ENCODE measurements at places on chromosomes 3 and 15.

DNA sequence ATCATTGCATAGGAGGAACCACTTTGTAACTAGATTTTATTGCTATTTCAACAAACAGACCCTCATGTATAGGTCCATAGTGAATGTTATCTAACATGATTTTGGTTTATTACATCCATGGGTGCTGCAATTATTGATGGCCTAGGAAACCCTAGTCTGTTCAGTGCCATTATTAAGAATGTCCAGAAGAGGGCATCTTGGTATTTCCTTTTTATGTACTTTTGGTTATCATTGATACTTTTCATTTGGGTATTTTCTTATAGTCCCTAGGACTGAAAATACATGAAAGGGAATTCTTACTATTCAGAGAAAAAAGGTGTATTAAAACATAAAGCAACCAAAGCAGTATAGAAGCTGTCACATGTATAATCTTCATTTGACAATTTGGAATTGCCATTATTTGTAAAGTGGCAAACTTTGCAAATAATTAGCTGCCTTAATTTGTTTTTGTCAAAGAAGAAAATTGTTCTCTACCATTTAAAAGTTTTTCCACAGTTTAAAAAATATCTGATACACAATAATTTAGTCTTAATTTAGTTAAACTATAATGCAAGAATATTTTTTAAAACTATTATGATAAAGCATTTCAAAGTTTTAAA lies 48.7 kb downstream of the CNOT10 start:
- peak; percentile 5 for DNase-seq

DNA sequence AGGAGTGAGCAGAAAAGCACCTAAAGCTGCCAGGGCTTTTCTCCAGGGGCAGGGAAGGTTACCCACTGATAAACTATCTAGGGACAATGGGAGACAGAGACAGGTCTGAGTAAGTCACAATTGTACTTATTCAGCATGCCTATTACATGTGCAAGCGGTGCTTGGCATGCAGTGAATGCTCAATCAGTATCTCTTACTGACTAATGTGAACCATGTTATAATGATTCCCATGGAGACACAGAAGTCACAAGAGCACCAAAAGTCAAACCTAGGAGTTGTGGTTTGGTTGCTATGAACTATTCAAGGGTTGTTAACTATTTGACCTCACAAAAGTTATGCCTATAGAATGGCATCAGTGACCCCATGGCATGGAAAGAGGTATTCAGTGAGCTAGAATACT lies 50.0 kb upstream of the RASGRP1 start:
- no peak for DNase-seq

DNA sequence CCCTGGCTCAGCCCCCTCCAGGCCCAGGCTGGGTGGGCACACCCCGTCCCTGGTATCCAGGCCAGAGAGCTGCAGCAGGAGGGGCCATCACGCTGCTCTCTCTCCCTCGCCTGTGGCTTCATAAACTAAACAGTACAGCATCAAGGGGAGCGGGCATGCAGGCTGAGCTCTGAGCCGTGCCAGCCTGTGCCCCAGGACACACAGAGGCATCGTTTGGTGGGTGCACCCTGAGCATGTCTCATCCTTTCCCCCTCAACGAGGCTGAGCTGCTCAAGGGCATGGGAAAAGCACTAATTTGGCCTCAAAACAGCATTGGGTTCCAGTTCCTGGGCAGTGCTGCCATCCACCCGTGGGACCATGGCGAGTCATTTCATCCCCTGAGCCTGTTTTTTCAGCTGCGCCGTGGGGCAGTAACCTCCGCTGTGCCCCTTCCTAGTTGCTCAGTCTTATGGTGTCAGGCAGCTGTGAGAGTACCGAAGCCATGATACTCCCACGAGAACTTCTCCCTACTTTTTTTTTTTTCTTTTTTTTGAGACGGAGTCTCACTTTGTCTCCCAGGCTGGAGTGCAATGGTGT lies 79.6 kb downstream of the CPN2 start:
- no peak for DNase-seq

- DNase-seq = no peak
Observed at GRCh38 chr3:128382221-128382807, 84.4 kb downstream of the DNAJB8 start.

DNA sequence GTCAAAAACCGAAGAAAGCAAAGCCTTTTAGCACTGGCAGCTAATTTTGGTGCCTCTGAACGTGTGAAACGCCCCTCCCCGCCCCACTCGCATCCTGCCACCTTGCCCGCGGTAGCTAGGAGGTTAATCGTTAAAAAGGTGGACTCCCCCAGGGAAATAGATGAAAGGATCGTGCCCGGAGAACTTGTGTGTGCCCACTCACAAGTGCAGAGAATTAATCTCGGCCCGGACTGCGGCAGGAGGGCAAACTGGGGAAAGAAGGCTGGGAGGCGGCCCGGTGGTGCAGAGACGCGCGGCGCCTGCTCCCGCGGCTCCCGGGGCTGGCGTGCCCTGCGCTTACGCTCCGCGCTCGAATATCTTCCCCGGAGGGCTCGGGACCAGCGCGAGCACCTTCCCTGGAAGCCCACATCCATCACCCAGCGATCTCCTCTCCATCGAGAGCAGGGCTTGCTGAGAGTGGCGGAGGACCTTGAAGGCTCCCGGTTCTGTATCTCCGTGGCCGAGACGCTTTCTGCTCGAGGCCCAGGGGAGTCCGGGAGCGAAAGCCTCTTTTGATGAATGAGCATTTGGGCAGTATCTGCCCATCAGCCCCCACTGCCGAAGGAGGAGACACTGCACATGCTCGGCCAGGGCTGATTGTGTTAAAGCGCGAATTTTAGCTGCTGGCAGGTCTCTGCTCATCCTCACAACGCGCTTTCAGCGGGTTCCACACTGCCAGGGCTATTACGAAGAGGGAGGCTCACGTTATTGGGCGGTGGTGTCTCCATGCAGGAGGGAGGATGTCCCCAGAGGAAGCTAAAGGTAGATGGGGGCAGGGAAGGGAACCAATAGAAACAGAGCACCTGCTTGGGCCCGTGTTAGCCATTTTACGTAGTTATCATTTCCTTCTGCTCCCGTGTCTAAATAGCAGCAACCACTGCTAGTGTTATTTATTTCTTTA lies 1.3 kb upstream of the SPTSSB start:
- DNase-seq = peak; percentile 23

DNA sequence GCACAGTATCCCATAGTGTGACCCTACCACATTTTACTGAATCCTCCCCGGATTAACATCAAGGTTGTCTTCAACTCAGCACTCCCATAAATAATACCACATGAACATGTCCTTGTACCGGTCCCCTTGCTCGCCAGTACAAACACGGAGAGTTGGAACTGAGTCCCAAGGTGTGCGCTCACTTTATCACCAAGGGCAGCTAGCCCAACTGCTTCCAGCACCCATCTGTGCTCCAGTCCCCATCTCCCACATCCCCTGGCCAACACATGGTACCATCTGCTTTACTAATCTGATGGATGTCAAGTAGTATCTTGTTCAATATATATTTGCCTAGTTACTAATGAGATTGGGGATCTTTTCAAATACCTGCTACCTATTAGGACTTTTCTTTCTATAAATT lies 64.7 kb downstream of the ISG20 start:
- no peak for DNase-seq

GRCh38 chr3:64028754-64029153 lies 5.5 kb upstream of the PSMD6 start:
- DNase-seq = no peak

DNA sequence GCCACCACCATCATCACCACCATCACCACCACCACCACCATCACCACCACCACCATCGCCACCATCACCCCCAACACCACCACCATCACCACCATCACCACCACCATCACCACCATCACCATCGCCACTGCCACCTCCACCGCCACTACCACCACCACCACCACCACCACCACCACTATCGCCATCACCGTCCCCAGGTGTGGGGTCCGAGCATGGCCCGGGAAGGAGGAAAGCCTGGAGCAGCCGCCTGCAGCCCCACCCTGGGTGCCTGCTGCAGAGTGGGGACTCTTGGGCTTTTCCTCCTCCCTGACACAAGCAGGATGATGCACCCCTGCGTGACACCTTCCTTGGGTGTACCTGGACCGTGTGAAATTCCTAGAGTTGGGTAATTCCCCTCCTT lies 43.9 kb downstream of the MUC4 start:
- no peak for DNase-seq

All from hindlimb muscle (tissue), 1 donor.